ENCODE measurements at places on chromosomes 1 and 21.

- no peak for DNase-seq
Measured at GRCh38 chr21:41500363-41500762, 7.6 kb downstream of the TMPRSS2 start.

GRCh38 chr1:225921734-225922709 is 2.0 kb downstream of the PYCR2 start:
- DNase-seq, result no peak

DNA sequence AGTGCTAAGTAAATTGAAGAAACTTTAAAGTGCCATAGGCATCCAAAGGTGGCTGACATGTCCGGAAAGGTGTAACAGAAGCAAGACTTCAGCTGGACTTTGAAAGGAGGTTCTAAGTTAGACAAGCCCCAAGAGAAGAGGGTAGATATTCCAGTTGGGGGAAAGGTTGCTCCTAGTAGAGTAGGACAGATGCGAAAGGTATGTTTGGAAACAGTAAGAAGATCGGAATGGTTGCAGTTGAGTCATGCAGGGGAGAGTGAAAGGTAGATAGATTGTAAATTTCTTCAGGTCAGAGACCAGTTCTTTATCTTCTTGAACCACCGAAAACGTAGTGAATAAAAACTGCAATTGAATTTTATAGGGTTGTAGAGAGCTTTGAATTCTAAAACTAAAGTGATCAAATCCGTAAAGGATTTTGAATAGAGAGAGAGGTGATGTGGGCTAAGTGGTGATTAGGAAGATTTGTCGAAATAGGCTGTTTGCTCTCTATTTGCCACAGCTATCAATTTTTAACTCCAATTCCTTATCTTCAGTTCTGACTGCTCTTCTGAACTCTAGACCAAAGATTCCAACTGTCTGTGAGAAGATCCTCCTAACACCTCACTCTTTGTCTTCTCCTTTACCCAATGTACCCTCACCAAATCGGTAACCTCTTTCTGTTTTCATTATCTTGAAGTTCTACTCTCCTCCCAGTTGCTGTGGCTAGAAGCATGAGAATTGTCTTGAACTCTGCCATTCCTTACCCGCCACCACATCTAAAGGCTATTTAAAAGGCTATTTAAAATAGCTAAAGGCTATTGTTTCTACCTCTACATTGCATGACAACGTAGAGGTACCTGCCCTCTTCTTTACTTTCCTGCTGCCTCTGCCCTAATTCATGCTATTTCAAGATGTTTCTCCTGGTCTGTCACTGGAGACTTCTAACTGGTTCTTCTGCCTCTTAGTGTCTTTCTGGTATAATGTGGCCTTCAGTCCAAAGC is 16.7 kb downstream of the MACF1 start:
- no peak for DNase-seq

DNA sequence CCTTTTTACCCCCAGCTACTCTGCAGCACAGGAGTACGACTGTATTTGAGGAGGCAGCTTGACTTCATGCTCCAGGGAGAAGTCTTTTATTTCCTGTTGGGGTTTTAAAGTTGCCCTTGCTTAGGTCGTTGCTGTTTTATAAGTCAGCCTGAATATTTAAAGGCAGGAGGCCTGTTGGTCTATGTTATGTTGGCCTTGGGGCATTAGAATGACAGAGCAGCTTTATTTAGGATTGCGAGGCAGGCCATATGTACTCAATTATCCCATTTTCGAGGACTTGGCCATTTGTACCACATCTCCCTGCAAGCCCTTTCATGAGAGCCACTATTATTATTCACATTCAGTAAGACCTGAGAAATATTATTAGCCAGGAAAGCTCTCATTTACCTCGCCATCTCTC is 47.0 kb downstream of the KIF26B start:
- DNase-seq, result no peak

DNA sequence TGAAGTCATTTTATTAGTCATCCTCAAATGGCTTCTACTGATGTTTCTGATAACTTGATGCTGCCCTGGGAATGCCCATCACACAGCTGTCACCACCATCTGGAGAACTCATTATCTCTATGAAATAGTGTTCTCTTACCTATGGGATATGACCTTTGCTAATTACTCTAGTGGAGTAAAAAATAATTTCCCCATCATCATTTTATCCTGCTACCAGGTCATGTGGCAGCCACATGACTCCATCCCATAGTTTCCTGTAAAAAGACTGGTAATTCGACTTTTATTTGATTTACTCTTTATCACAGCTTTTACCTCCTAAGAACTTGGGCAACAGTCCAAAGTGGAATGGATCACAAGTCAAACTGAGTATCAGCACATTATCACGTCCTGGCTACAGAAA is 76.1 kb upstream of the USP25 start:
- DNase-seq, result no peak

- no peak for DNase-seq
Measured at GRCh38 chr1:25705699-25706098, 89.1 kb downstream of the MAN1C1 start.

Data from Jurkat, Clone E6-1 (cell line).